Activated T-helper 17 cell treated with anti-CD3 and anti-CD28 coated beads, Interleukin-2, amount 50 U/mL, for 72 hours (primary cell): ENCODE measurements at places on chromosomes 1 and 21.

- H3K27ac ChIP-seq: no peak within 1 kb of the TSS
- H3K4me1 ChIP-seq: no peaks in the 10 kb centered on the region
- no peak for ATAC-seq
Observed at GRCh38 chr1:109306832-109307273, at the start of gene MYBPHL. TSS of gene MYBPHL (minus strand) at chr1:109307011. CDS start at chr1:109306991, 20 bp downstream.

GRCh38 chr1:160081261-160081936 is at the start of gene KCNJ9:
TSS of gene KCNJ9 (plus strand) at chr1:160081538. CDS start at chr1:160084031, 2,493 bp downstream.
- H3K4me1 ChIP-seq: peaks cover 5% of the 10 kb centered on the region
- no peak within 1 kb of the TSS for H3K4me3 ChIP-seq
- H3K36me3 ChIP-seq: no peaks in the 10 kb centered on the region

DNA sequence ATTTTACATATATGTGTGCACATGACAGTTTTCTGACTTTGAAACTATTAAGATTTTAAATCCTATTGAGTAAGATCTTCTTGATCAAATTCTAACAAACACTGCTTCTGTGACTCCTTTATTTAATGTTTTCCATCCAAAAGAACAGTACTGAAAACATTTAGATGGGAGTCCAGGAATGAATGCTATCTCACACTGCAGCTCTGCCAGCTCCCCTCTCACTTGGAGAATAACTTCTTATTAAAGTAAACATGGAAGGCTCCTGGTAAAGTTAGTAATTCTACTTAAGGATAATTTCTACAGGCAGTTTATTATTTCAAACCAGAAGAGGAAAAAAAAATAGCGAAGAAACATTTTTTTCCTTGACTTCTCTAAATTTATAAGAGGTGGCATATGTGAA is 349.1 kb downstream of the DPYD start:
- ATAC-seq: no peak
- H3K4me1 ChIP-seq: no peaks in the 10 kb centered on the region
- H3K27ac ChIP-seq: no peak overlapping the region
- H3K27me3 ChIP-seq: no peaks in the 10 kb centered on the region

- peaks cover 11% of the 10 kb centered on the region for H3K36me3 ChIP-seq
- H3K4me1 ChIP-seq: no peaks in the 10 kb centered on the region
- no peaks in the 10 kb centered on the region for H3K27me3 ChIP-seq
- no peak overlapping the region for H3K27ac ChIP-seq
- no peak for ATAC-seq
- no peak overlapping the region for H3K4me3 ChIP-seq
Observed at GRCh38 chr1:89425056-89425455, 61.2 kb downstream of the GBP6 start.

GRCh38 chr1:228318823-228319241 is 87.8 kb downstream of the TRIM11 start:
- no peaks in the 10 kb centered on the region for H3K27me3 ChIP-seq
- no peak overlapping the region for H3K4me3 ChIP-seq
- no peak overlapping the region for H3K27ac ChIP-seq
- no peak for ATAC-seq
- H3K36me3 ChIP-seq: no peaks in the 10 kb centered on the region

GRCh38 chr1:115506924-115507589 is 134.7 kb upstream of the VANGL1 start:
- H3K27ac ChIP-seq: no peak overlapping the region
- peaks cover 15% of the 10 kb centered on the region for H3K27me3 ChIP-seq
- H3K36me3 ChIP-seq: no peaks in the 10 kb centered on the region
- ATAC-seq: no peak
- H3K4me1 ChIP-seq: no peaks in the 10 kb centered on the region
- H3K4me3 ChIP-seq: no peak overlapping the region

DNA sequence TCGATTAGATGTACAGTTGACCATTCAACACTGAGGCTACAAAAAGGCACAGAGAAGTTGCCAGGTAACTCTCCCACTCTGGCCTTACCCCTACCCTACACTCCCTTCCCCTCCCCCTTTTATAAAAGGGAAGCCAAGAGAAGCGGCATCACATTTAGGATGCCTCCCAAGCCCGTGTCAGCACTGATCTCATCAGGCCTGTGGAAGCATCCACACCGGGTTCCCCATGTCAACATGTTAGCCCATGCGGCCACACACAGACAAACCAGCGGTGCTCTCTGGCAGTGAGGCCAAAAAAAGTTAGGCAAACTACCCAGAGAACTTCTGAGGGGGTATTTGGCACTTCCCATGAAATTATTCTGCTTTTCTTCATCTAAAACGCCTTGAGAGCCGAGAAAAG is 29.9 kb downstream of the BCAR3 start:
- no peak for ATAC-seq
- no peak overlapping the region for H3K27ac ChIP-seq
- H3K4me3 ChIP-seq: no peak overlapping the region
- no peaks in the 10 kb centered on the region for H3K27me3 ChIP-seq
- H3K4me1 ChIP-seq: no peaks in the 10 kb centered on the region

GRCh38 chr1:117600966-117601365 is 4.9 kb upstream of the TENT5C start:
- no peak for ATAC-seq
- H3K36me3 ChIP-seq: peaks cover 6% of the 10 kb centered on the region
- H3K27me3 ChIP-seq: no peaks in the 10 kb centered on the region
- no peak overlapping the region for H3K4me3 ChIP-seq

- no peak overlapping the region for H3K4me3 ChIP-seq
- H3K27me3 ChIP-seq: peaks cover 16% of the 10 kb centered on the region
- no peaks in the 10 kb centered on the region for H3K36me3 ChIP-seq
- H3K4me1 ChIP-seq: no peaks in the 10 kb centered on the region
Observed at GRCh38 chr1:14320518-14320917, 278.0 kb upstream of the KAZN start.

DNA sequence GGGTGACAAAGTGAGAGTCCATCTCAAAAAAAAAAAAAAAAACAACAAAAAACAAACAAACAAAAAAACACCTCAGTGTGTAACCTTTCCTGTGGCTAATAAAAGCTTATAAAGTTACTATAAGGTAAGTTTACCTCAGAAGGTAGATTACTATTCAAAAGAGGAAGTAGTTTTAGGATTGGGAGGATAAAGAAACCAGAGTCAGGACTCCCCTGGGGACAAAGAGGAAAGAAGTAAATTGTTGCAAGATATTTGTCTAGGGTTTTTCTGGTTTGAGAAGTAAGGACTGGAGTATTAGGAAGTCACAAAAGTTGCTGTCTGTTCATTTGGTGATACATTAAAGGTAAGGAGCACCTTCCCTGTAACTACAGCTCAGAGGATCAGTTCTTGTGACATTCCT is 23.8 kb upstream of the CENPF start:
- no peak overlapping the region for H3K27ac ChIP-seq
- ATAC-seq: no peak
- no peak overlapping the region for H3K4me3 ChIP-seq
- H3K4me1 ChIP-seq: no peaks in the 10 kb centered on the region
- no peaks in the 10 kb centered on the region for H3K36me3 ChIP-seq

DNA sequence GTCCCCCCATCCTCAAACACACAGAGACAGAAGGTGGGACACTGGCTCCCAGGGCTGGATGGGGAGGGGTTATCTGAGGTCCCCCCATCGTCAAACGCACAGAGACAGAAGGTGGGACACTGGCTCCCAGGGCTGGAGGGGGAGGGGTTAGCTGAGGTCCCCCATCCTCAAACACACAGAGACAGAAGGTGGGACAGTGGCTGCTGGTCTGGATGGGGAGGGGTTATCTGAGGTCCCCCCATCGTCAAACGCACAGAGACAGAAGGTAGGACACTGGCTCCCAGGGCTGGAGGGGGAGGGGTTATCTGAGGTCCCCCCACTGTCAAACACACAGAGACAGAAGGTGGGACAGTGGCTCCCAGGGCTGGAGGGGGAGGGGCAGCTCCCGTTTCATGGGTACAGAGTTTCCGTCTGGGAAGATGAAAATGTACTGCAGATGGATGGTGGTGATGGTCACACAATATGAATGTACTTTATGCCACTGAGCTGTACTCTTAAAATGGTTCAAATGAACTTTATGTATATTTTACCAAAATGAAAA is 69.2 kb downstream of the SCCPDH start:
- H3K36me3 ChIP-seq: no peaks in the 10 kb centered on the region
- peaks cover 12% of the 10 kb centered on the region for H3K27me3 ChIP-seq
- no peak overlapping the region for H3K4me3 ChIP-seq
- H3K27ac ChIP-seq: no peak overlapping the region
- ATAC-seq: no peak
- no peaks in the 10 kb centered on the region for H3K4me1 ChIP-seq

DNA sequence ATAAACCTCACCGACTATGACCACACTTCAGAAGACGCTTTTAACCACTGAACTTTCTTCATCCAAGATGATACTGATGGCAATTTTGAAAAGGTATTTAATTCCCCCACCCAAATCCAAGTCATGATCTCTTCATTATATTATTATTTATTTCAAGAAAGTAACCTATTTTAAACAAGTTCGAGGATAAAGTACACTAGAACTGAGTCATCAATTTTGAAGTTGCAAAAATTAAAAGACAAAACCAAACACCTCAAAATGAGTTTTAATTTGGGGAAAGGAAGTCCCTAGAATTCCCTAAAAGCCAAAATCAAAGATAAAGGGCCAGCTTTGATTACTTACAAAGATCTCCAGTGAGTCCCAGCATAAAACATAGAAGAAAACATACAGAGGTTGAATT is 55.4 kb upstream of the RAP1GAP start:
- no peak overlapping the region for H3K27ac ChIP-seq
- no peak overlapping the region for H3K4me3 ChIP-seq
- no peaks in the 10 kb centered on the region for H3K27me3 ChIP-seq
- no peak for ATAC-seq
- H3K36me3 ChIP-seq: peaks cover 100% of the 10 kb centered on the region

GRCh38 chr1:1165900-1166421 is 7.7 kb upstream of the TTLL10 start:
- H3K4me3 ChIP-seq: no peak overlapping the region
- H3K36me3 ChIP-seq: no peaks in the 10 kb centered on the region
- no peak overlapping the region for H3K27ac ChIP-seq
- no peaks in the 10 kb centered on the region for H3K27me3 ChIP-seq

GRCh38 chr1:97145321-97145956 is 423.9 kb downstream of the PTBP2 start:
- H3K4me1 ChIP-seq: peaks cover 5% of the 10 kb centered on the region
- ATAC-seq: no peak
- H3K27ac ChIP-seq: no peak overlapping the region
- H3K36me3 ChIP-seq: peaks cover 12% of the 10 kb centered on the region
- no peaks in the 10 kb centered on the region for H3K27me3 ChIP-seq

- ATAC-seq: no peak
- H3K4me1 ChIP-seq: peaks cover 9% of the 10 kb centered on the region
Observed at GRCh38 chr1:3651026-3651929, 1.0 kb upstream of the TP73 start.

GRCh38 chr1:90412563-90412962 is 304.5 kb downstream of the BARHL2 start:
- H3K4me3 ChIP-seq: no peak overlapping the region
- H3K4me1 ChIP-seq: no peaks in the 10 kb centered on the region
- H3K27ac ChIP-seq: no peak overlapping the region

GRCh38 chr21:38272215-38272614 is 15.4 kb downstream of the KCNJ15 start:
- no peaks in the 10 kb centered on the region for H3K36me3 ChIP-seq
- H3K27me3 ChIP-seq: peaks cover 8% of the 10 kb centered on the region
- H3K4me1 ChIP-seq: peaks cover under 1% of the 10 kb centered on the region
- no peak overlapping the region for H3K27ac ChIP-seq

- peaks cover 16% of the 10 kb centered on the region for H3K4me1 ChIP-seq
- no peak overlapping the region for H3K4me3 ChIP-seq
- H3K36me3 ChIP-seq: peaks cover 100% of the 10 kb centered on the region
- H3K27me3 ChIP-seq: no peaks in the 10 kb centered on the region
Observed at GRCh38 chr1:43659212-43660166, 9.5 kb downstream of the KDM4A start.

DNA sequence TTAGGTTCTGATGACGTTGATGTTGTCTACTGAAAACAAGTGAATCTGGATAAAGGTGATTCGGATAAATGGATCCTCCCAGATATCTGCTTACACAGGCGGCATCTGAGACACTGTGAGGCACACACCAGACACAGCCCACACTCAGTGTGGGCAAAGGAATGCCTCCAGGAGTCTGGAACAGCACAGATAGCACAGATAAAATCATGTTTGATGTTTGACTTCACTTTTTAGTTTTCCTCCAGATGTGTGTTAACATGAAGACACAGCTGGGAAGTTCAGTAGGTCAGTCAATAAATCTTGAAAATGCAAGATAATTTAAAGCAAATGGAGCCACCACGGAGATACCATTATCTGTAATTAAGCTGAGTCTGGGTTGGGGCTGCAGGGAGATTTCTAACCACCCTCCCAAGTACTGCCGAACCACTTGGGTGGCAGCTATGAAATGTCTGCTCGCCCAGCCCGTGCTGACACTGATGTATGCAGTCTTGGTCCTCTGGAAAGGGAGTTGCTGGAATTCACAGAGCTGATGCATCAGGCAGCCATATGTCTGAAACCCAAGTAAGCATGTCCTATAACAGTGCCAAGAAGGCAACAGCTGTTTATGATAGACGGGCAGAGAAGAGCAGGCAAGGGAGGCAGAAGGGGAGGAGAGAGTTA is 11.7 kb downstream of the CAPN9 start:
- H3K36me3 ChIP-seq: no peaks in the 10 kb centered on the region
- ATAC-seq: no peak
- H3K4me1 ChIP-seq: no peaks in the 10 kb centered on the region
- no peak overlapping the region for H3K27ac ChIP-seq
- H3K4me3 ChIP-seq: no peak overlapping the region

DNA sequence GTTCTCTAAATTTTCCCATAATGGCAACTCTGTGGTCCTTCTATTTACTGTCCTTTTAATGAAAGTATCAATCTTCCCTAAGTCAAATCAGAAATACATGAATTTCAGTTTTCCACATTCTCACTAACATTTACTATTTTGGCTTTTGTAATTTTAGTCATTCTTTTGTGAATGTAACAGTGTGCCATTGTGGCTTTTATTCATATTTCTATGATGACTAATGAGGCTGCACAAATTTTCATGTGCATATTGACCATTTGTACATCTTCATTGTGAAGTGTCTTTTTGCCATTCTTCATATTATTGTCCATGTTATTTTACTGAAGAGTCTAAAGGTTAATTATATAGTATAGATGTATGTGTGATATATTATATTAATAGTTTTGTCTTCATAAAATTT is 431.0 kb upstream of the BRINP3 start:
- H3K4me1 ChIP-seq: no peaks in the 10 kb centered on the region
- H3K27me3 ChIP-seq: no peaks in the 10 kb centered on the region
- H3K36me3 ChIP-seq: no peaks in the 10 kb centered on the region
- H3K27ac ChIP-seq: no peak overlapping the region
